Daoy (cell line): ENCODE measurements at places on chromosomes 13 and 19.

DNA sequence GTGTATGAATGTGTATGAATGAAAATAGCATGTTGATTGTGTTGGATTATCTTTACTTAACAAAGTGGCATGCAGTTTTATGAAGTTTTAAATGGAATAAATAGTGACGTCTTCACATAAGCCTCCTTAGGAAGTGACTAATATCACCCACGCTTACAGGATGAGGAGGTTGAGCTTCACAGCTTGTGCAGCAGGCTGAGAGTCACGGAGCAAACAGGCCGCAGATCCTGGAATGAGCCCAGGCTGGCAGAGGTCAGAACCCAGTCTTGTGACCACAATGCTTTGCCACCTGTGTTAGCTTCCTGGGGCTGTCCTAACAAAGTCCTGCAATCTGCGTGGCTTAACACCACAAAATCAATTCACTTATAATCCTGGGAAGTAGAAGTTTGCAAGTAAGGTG is 20.8 kb downstream of the LAIR2 start:
- peak; percentile 92 for DNase-seq

GRCh38 chr13:42984026-42984425 is 8.0 kb downstream of the EPSTI1 start:
- DNase-seq = no peak

DNA sequence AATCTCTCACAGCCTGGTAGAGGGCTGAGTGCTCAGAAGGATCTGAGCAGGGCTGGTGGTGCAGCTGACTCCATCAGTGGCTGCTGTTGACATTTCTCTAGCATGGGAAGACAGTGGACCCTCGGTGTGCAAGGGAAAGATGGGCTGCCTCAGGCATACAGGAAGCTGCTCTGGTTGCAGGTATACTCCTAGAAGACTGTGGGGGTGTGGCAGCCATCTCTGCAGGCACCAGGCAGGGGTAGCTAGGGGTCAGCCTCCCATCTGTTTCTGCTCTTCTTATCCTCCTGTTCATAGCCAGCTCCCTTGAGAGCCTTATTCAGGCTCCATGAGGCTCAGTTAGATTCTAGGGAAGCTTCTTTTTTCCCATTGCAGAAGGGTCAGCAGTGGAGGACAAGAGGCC is 475.5 kb downstream of the TSHZ3 start:
- DNase-seq = no peak

DNA sequence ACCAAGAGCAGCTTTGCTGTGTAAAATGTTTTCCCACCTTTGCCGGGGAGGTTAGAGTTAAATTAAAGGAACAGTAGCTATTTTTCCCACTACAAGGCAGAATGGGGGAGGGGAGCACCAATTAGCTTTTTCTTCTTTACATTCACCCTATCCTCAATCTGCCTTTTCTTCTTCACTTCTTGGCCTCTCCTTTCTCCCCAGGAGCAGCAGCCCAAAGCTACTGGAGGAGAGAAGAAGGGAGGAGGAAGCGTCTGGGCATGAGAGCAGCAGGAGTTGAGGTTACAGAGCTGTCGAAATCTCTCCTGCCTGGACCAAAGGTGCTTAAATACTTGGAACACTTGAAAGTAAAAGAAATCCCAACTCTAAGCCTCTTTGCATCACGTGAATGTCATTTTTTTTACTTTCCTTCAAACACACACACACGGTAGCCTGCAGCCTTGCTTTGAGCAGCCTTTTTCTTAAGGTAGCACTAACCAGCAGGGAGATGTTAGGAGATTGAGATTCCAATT is 39.0 kb upstream of the WASF3 start:
- DNase-seq = no peak

- peak; percentile 7 for DNase-seq
Measured at GRCh38 chr13:87235621-87236020, 435.6 kb upstream of the SLITRK5 start.

GRCh38 chr13:77698201-77699058 is 943 bp downstream of the SLAIN1 start:
- DNase-seq = peak; percentile 39

DNA sequence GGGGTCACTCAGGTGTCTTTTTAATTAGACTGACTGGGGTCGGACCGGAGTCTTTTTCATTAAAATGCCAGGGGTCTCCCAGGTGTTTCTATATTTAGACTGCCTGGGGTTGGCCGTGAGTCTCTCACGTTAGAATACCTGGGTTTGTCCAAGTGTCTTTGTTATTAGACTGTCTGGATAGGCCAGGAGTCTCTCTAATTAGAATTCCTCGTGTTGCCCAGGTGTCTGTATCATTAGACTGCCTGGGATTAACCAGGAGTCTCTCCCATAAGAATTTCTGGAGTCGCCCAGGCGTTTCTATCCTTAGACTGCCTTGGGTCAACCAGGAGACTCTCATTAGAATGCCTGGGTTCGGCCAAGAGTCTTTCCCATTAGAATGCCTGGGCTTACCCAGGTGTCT is 1445.7 kb downstream of the UQCRFS1 start:
- no peak for DNase-seq

GRCh38 chr19:6340493-6341201 is 7.2 kb upstream of the ACER1 start:
- no peak for DNase-seq

DNA sequence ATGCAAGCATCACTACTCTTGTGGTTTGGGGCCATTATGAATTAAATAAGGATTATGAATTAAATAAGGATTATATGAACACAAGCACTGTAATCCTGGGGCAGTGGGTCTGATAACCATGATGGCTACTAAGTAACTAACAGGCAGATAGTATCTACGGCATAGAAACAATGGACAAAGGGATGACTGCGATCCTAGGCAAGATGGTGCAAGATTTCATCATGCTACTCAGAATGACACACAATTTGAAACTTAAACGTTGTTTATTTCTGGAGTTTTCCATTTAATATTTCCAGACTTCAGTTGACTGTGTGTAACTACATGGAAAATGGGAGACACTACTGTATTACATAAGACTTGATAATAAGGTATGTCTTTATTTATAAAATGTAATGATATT is 15.1 kb downstream of the KCNRG start:
- DNase-seq = no peak

GRCh38 chr19:10291554-10292205 is 1.9 kb downstream of the ICAM5 start:
- DNase-seq = no peak

- DNase-seq = no peak
Measured at GRCh38 chr19:48203222-48203793, 32.8 kb downstream of the ZSWIM9 start.

DNA sequence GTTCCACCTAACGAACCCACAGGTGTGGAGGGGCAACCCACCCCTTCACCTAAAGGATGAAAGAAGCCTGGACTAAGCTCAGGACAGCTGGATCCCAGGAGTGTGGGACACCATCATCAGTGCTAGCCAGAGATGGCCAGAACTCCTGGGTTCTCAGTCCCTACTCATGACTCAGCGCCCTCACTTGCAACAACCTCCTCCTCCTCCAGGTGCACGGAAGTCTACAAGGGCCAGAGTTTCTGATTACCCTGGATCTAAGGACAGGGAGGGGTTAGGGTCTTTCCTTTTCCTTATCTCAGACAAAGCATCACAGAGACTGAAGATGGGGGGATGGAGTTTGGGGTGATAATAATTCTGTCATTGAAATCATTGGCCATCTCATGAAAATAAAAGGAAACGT is 8.0 kb downstream of the TULP2 start:
- DNase-seq = no peak

DNA sequence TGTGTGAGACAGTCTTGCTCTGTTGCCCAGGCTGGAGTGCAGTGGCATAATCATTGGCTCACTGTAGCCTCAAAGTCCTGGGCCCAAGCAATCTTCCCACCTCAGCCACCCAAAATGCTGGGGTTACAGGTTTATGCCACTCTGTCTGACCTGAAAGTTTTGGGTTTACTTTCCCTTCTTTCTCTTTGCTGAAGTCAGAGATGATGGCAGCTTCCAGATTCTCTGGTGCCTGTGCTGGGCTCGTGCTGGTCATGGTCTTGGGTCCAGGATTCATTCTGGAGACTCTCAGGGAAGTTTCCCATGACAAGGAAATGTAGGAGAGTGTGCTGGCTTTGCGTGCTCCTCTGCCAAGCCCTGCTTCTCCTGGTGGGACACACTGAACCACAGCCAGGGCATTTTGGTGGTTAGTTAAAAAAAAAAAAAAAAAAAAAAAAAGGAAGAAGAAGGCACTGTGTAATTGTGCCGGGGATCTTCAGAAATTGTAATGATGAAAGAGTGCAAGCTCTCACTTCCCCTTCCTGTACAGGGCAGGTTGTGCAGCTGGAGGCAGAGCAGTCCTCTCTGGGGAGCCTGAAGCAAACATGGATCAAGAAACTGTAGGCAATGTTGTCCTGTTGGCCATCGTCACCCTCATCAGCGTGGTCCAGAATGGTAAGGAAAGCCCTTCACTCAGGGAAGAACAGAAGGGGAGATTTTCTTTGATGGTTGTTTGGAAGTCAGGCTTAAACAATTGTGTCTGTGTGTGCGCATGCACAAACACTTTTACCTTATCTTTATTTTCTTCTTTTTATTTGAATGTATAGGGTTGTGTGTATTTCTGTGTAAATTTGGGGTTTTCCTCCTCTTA is at the start of gene ALOX5AP:
ALOX5AP (plus strand) TSS at position 519 of the 847 bp plus-strand sequence; CDS start at position 582, 63 bp downstream.
- DNase-seq = no peak

DNA sequence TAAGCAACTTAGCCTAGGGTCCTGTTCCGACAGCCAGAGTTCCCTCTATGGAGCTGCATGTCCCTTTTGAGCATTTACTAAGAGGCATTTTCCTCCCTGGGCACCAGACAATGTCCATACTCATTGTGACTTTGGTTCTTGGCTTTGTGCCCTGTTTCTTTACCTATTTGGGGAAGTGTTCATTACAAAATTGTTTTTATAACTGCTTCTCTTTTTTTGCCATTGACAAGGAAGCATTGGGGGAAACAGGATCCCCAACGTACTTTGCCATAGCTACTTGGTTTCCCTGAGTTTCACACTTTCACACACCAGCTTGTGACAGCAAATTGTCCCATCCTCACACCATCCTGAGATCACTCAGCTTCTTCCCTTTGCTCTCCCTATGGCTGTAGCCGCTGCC is 81.1 kb upstream of the SIAH3 start:
- no peak for DNase-seq
